Muscle of back (tissue), 13 donors: ENCODE measurements at places on chromosomes 3 and 15. TPM values are rescaled to one million over a fixed set of nuclear protein-coding genes. Genes with fewer than 3 reads are reported as not detected.

GRCh38 chr3:123590685-123591450 lies 6.0 kb upstream of the HACD2 start:
- DNase-seq = no peak

DNA sequence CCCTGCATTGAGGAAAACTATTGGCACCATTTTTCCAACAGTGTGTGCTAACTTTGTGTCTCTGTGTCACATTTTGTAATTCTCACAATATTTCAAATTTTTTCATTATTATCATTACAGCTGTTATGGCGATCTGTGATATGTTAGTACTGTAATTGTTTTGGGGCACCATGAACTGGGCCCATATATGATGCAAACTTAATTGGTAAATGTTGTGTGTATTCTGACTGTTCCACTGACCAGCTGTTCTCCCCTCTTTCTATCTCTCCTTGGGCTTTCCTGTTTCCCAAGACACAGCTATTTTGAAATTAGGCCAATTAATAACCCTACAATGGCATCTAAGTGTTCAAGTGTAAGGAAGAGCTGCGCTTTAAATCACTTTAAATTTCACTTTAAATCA lies 2.2 kb upstream of the CYP8B1 start:
- DNase-seq = no peak

- no peak for DNase-seq
Measured at GRCh38 chr15:64527263-64527984, 67.0 kb downstream of the ZNF609 start.

DNA sequence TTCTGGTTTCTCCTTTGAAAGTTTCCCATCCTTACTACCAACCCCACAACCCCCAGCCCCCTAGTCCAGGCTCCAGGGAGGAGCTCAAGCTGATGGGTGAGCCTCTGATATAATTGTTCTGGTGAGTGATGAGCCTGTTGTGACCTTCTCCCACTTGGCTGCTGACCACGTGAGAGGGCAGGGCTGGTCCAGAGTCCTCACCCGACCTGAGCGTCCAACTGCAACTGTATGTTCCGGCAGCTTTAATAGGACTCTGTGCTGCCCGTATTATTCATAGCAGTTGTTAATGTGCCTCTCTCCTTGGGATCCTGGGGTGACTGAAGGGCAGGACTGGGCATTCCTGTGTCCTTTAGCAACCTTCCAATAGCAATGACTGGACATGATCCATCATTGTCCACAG lies 56.2 kb downstream of the B3GNT5 start:
- no peak for DNase-seq

DNA sequence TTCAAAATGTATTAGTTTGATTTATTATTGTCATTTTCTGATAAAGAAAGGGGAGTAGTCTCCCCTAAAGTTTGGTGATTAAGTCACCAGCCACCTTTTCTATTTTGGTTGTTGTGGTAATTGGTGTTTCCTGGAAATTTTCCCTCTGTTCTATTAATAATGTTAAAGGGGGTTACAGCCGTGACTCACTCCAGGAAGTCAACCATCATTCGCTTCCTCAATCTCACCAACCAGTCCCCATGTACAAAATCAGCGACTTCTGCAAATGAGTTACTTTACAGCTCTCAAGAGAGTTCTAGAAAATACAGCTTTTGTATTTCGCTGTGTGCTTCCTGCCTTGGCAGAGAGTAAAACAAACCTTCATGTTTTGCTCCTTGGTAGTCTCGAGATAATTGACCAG lies 285.1 kb downstream of the LPP start:
- peak; percentile 21 for DNase-seq

DNA sequence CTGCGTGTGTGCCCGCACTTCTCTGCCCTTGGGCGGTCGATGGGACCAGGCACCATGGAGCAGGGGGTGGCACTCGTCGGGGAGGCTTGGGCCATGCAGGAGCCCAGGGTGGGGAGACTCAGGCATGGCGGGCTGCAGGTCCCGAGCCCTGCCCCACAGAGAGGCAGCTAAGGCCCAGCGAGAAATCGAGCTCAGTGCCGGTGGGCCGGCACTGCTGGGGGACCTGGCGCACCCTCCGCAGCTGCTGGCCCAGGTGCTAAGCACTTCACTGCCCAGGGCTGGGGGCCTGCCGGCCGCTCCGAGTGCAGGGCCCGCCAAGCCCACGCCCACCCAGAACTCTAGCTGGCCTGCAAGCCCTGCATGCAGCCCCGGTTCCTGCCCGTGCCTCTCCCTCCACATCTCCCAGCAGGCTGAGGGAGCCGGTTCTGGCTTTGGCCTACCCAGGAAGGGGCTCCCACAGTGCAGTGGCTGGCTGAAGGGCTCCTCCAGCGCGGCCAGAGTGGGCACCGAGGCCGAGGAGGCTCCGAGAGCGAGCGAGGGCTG lies 553 bp upstream of the RTP4 start:
- no peak for DNase-seq

Gene TMF1
- 26.5 TPM for polyA plus RNA-seq

DNA sequence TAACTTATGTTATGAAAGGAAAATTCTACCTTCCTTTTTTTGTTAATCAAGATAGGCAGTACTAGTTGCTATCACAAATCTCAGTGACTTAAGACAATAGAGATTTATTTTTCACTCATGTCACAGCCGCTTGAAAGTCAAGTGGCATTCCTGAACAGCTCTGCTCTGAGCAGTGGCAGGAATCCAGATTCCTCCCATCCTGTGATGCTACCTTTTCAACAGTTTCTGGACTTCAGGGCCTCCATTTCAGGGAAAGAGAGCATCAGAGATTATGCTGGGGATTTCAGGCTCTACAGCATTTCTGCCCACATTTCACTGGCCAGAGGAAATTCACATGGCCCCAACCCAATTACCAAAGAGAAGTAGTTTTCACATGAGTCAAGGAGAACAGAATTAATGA lies 83.4 kb downstream of the IL1RAP start:
- DNase-seq = no peak

- DNase-seq = peak; percentile 67
Measured at GRCh38 chr15:45794712-45795439, 160.0 kb downstream of the SQOR start.

Gene B2M
- polyA plus RNA-seq = 518 TPM

Gene RASGRF1
- 0.30 TPM for polyA plus RNA-seq

DNA sequence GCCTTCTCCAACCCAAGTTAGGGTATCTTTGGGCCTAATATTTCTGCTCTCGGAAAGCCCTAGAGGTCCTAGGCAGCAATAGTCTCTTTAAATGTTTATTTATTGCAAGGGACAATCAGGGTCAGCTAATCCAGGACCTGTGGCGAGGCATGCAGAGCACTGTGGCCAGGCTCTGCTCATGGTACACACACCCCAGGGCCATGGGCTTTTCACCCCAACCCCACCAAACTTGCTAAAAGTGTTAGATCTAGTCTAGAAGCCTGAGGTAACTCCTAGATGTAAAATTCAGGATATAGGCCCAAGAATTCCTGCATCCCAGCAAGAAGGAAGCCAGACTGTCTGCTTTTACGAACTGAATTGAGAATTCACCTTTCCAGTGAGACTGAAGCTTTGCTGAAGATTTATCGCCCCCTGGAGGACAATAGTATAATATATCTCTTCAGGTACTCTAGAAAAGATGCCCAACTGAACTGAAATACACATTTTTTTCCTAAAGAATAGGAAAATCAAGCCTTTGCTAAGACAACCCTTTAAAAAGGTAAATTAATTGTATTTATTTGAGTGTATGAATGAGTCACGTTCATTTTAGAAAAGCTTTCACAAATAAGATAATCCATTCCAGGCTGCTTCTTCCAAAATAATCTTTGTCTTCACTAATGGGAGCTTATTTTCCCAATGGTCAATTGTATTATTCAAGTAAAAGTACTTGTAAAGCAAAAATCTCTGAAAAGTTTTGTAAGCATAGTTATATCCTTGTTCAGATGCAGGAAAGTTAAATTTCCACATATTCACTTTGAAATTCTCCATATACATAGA lies 89.8 kb downstream of the LRRC3B start:
- peak; percentile 70 for DNase-seq

- peak; percentile 80 for DNase-seq
Measured at GRCh38 chr15:42427429-42428223, 63.3 kb downstream of the ZNF106 start.

- no peak for DNase-seq
Measured at GRCh38 chr3:127566833-127567232, 23.7 kb downstream of the TPRA1 start.

GRCh38 chr15:84604826-84605553 lies 4.2 kb downstream of the ZSCAN2 start:
- no peak for DNase-seq

GRCh38 chr3:122318620-122319019 lies 6.4 kb upstream of the CSTA start:
- DNase-seq = no peak

- no peak for DNase-seq
Measured at GRCh38 chr3:152398495-152398894, 129.8 kb downstream of the MBNL1 start.

GRCh38 chr3:49759226-49759625 lies 27.1 kb downstream of the IP6K1 start:
- no peak for DNase-seq

GRCh38 chr3:29064085-29064484 lies 216.8 kb upstream of the RBMS3 start:
- DNase-seq = no peak

Gene C3orf22
- polyA plus RNA-seq = not detected

Gene SEMA3B
- polyA plus RNA-seq = 43.6 TPM

Gene HIGD1A
- 91.1 TPM for polyA plus RNA-seq

Gene CDCP1
- 2.5 TPM for polyA plus RNA-seq

- no peak for DNase-seq
Measured at GRCh38 chr3:184361932-184362667, 590 bp downstream of the POLR2H start.

- no peak for DNase-seq
Measured at GRCh38 chr3:138933068-138933668, 13.8 kb downstream of the FOXL2 start.

Gene PLSCR5
- polyA plus RNA-seq = not detected

Gene TMEM108
- polyA plus RNA-seq = 14.7 TPM

DNA sequence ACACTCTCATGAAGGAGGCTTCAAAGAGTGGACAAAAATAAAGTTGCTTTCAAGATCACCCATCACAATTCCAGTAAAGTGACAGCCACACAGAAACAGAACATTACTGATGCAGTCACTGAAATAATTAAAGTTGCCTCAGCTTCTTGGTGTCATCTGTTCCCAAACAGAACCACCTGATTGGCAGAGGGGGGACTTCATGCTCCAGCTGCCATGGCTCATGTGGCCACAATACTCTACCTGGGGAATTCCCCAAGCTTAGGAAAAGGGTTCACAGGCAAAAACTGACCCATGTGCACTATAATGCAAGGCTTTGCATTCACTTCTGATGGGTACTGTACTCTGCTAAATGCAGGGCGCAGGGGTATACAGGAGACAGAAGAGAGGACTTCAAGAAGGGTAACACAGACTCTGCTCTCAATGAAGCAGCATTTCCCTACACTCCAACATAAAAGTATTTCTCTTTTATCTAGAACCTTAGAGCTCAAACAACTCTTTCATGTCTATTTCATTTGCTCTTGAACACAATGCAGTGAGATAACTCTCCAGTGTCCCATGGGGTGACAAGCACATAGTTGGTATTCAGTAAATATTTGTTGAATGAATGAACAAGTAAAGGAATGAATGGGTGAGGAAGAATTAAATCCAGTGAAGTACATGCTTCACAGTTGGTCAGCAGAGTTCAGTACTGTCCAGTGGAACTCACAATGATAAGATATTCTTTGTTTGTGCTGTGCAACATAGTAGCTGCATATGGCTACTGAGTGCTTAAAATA lies 8.6 kb upstream of the CTNNB1 start:
- DNase-seq = no peak

DNA sequence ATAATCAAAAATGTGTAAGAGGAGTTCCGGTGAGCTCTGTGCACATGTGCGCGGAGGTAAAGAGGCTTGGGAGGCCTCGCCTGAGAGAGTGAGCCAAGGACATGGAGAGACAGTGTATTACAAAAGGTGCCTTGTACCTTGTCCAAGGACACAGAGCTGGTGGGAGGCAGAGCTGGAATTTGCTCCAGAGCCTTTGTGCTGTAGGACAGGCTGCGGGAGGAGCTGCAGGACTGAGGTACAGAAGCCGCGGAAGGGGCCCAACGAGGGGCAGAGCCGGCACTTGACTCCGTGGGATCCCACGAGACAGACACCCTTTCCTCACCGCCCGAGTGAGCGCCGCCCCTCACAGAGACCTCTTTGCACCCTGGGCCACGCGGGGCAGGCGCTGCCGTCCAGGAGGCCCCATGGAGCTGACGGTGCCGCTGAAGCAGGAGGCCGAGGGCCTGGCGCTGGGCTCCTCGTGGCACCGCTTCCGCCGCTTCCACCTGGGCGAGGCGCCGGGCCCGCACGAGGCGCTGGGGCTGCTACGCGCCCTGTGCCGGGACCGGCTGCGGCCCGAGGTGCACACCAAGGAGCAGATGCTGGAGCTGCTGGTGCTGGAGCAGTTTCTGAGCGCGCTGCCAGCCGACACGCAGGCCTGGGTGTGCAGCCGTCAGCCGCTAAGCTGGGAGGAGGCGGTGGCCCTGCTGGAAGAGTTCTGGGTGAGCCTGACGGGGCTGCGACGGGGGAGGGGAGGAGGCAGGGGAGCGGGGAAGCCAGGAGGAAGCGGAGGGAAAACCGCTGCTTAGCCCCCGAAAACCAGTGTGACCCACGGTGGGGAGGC lies 68.7 kb downstream of the SLTM start:
- DNase-seq = peak; percentile 24

DNA sequence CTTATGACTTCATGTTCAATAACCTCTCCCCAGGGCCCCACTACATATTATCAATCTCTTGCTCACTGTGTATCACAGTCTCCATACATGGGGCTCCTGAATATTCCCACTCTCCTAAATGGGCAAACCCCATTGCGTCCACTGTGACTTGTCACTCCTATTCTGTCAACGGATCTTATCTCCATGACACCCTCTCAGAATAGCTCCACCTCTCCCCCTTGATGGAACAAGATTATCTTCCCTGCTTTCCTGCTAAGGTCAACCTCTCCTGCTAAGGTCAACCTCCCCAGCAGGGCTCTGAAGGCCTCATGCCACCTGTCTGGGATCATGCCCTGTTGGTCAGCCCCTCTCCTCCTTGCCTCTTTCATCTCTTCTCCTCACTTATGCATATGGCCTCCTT lies 1.8 kb downstream of the CLDN18 start:
- DNase-seq = no peak

Gene SCAMP5
- polyA plus RNA-seq = 3.9 TPM

Gene CFAP91
- 0.98 TPM for polyA plus RNA-seq

DNA sequence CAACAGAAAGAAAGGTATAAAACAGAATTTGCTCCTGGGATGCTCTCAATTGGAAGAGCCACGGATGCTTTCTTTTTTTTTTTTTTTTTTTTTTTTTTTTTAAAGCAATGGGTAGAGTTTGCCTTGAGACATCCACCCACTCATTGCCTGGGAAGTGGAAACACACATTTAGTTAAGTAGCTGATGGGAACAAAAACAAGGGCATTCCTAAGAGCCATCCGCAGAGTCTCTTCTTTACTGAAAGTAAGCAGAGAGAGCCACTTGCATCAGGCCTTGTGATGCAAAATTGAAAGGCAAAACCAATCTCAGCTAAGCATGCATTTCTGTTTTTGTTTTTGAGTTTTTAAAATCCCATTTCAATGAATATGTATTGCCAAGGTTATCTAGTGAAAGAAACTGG lies 787.9 kb upstream of the LMCD1 start:
- no peak for DNase-seq
